ENCODE measurements at places on chromosomes 1 and 21.

GRCh38 chr21:31164713-31165694, 126.7 kb upstream of the KRTAP19-8 start:
- DNase-seq: no peak

GRCh38 chr1:2821966-2822620, 20.6 kb upstream of the TTC34 start:
- DNase-seq: peak; percentile 25

- DNase-seq: no peak
Observed at GRCh38 chr21:14683063-14683462, 136.9 kb upstream of the SAMSN1 start.

DNA sequence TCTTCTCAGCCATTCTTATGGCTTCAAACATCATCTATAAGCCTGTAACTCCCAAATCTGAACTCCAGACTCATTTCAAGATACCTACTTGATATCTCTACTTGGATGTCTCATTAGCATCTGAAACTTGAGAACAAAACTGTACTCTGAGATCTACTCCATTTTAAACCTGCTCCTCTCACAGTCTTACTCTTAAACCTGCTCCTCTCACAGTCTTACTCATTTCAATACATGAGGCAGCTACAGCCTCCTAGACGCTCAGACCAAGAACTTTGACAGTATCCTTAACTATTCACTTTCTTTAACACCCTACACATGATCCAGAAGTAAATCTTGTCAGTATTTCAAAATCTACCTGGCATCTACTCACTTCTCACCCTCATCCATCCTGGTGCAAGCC, 54.3 kb downstream of the NBPF6 start:
- DNase-seq: no peak

- no peak for DNase-seq
Observed at GRCh38 chr1:183812128-183812527, 7.2 kb downstream of the RGL1 start.

DNA sequence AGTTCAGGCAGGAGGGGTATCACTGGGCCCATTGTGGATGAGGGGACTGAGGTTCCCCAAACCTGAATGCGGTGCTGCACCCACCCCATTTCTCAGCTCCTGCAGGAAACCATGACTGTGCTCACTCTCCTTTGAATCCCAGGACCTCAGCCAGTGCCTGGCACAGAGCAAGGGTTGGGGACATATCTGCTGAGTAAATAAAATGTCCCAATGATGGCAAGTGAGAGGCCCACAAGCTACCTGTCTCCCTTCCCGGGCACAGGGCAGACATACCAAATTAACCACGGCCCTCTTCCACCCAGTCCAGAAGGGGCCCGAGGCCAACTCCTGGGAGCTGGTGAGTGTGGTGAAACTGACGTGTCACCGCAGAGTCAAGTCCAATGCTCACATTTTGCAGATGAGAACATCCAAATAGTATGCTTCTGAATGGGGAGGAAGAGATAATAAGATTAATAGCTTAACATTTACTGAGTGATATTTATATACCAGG, 97.6 kb downstream of the EPHB2 start:
- DNase-seq: no peak

All from CD4-positive, alpha-beta T cell treated with Interleukin-17A for 1 hour (primary cell).